ENCODE measurements at places on chromosomes 4 and X.

DNA sequence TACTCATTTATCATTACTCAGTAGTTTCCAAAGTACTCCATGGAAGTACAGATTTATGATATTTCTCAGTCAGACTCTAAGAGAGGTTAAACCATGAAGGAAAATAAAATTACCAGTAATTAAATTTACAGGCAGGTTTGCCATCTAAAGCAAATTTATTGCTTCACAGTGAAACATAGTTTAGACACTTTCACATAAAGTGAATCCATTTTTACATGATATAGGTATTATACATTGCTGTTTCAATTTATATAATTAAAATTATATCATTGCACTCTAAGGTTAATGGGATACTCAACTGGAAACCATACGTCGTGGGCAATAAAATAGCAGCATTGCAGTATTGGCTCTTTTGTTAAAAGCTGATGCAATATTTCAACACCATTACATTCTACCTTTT is 202.8 kb downstream of the SLIT2 start:
- no peak for DNase-seq

DNA sequence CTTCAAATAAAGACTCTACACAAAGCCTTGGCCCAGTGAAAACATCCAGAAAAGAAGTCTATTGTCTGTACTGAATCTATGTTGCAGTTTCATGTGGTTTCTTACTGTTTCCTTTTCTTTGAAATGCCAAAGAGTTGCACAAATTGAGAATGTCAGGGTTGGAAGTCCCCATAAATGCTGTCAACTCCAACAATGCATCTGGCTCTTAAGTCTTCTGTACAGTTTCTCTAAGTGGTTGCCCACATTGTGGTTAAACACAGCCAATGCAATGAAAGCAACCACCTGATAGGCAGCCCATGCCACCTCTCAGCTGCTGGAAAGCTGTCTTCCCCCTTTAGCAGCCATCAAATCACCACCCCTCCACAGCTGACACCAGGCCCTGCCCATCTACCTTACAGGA is 67.2 kb upstream of the C1GALT1C1 start:
- peak; percentile 56 for DNase-seq

DNA sequence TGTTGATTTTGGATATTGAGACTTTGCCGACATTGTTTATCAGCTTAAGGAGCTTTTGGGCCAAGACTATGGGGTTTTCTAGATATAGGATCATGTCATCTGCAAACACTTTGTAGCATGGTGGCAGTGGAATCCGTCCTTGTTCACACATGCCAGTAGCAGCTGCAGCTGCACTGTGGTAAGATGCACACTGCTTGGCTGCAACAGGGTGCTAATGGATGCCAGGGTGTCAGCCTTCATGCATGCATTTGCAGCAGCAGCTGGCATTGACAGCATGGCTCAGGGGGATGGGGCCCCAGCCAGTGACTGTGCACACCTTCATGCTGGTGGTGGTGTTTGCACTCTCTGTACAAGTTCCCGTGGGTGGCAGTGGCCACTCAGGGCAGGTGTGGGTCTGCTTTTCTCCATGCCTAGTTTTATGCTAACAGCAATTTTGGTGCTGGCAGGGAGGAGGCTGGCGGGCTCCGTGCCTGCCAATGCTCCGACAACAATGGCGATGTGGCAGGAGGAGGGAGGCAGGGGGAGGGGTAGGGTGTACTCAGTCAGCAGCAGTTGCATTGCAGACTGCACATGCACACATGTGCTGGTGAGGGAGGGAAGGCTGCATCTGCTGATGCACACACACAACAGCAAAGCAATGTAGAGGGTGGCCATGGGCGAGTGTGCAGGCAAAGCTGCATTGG is 37.5 kb downstream of the BEX3 start:
- no peak for DNase-seq

DNA sequence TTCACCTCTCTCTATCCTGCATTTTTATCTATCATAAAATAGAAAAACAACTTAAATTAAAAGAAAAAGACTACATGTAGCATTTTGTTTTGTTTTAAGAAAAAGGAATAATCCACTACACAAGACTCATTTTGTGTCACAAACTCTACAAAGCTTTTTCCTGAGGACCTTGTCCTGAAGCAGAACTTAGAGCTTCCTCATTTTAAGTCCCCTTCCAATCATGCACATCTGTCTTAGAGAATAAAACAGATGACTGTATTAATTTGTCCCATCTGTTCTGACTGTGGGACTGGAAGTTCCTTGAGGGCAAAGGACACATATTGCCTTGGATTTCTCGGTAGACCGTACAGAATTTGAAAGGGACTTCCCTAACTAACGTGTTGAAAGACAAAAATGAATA is 218.5 kb downstream of the COL25A1 start:
- no peak for DNase-seq

Data from activated T-cell treated with anti-CD3 and anti-CD28 coated beads, Interleukin-2, amount 50 U/mL, for 72 hours (primary cell).